NCI-H446 (cell line): ENCODE measurements at places on chromosomes 1 and 21.

GRCh38 chr1:106746448-106747085, 309.9 kb upstream of the PRMT6 start:
- no peak for DNase-seq

- no peak for DNase-seq
These were observed 809 bp upstream of the ZNF669 start for GRCh38 chr1:247104965-247105364.

DNA sequence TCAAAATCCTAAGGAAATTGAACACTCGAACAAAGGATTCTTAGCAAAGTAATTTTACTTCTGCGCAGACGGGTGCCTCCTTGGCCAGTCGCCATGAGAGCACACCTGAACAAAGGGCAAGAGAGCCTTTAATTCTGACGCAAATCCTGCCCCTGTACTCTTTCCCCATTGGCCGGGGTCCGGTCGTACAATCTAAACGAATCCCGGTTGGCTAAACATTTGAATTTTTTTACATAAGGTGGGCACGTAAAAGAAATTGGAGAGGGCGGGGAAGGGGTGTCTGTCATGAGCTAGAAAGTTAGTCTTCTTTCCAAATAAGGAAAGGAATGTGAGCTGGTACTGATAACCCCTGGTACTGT, 8.2 kb upstream of the IL22RA1 start:
- no peak for DNase-seq

GRCh38 chr1:104720741-104721140, 971.0 kb downstream of the AMY1C start:
- no peak for DNase-seq

DNA sequence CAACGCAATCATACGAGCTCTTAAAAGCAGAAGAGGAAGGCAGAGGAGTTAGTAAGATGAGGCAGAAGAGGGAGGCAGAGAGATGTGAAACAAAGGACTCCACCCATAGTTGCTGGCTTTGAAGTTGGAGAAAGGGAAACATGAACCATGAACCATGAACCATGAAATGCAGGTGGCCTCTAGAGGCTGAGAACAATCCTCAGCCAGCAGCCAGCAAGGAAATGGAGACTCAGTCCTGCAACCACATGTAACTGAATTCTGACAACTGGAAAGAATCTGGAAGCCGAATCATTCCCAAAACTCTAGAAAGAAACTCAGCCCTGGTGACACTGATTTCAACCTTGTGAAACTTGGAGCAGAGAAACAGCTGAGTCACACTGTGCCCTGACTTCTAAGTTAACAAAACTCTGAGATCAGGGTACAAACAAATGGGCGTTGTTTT, 10.1 kb downstream of the DIPK1A start:
- DNase-seq, result no peak

DNA sequence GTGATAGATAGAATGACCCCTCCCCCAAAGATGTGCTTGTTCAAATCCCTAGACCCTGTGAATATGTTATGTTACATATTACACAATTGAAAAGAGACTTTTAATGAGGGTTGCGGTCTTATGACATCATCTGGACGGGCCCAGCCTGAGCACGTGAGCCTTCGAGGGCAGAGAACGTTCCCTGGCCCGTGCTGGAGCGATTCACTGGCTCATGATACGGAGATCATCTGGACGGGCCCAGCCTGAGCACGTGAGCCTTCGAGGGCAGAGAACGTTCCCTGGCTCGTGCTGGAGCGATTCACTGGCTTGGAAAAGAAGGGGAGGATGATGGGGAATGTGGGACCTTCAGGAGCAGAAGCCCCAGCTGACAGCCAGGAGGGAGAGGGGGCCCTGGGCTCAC, 34.4 kb upstream of the COL18A1 start:
- DNase-seq, result no peak

DNA sequence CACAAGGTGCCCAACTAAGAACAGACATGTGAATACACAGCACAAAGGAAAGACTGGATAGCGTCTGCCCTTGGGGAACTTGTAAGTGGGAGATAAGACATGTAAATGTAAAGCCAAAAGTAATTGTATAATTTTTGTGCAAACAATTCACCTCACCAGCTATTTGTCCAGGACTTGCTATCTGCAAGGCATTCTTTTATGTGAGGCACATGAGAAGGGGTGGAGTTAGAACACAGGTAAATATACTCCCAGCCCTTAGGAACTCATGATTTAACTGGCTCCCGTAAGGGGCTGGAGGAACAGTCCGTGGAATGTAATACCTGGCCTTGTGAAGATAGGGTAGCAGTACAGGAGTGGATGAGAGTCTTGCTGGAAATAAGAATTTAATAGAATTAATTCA, 61.3 kb downstream of the CDK18 start:
- no peak for DNase-seq

DNA sequence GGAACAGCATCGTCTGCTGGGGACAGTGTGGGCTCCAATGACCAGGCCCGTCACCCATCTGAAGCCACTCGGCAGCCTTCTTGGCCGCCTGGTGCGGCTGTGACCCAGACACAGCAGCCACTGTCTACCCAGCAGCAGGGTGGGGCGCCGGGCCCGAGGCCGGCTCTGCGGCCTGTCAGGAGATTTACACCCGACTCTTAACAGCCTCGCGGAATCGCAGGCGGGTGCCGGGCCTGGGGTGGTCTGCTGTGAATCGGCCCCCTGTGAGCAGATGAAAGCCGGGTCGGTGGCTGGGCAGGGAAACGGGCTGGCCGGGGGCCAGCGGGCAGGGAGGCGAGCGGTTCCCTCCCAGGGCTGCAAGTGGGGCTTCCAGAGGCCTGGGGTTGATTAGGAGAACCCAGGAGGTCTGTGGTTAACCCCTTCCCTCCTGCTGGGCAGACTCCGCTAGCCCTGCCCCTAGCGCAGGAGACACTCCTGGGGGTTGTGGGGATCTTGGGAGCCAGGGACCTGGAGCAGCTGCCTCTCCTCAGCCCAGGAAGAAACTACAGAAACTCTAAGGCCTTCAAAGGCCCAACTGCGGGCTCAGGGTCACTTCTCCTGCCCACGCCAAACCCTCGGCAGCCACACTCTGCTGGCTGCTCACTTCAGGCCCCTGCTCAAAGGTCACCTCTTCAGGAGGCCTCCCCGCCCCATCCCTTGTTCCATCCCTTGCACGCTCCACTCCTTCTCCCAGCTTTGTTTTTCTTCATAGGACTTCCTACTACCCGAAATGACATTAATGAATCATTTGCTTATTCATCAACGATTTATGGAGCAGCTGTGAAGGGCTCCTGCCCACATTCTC, 15.6 kb downstream of the RUNX3 start:
- DNase-seq, result no peak

GRCh38 chr1:1432274-1432950, 3.1 kb upstream of the VWA1 start:
- no peak for DNase-seq

DNA sequence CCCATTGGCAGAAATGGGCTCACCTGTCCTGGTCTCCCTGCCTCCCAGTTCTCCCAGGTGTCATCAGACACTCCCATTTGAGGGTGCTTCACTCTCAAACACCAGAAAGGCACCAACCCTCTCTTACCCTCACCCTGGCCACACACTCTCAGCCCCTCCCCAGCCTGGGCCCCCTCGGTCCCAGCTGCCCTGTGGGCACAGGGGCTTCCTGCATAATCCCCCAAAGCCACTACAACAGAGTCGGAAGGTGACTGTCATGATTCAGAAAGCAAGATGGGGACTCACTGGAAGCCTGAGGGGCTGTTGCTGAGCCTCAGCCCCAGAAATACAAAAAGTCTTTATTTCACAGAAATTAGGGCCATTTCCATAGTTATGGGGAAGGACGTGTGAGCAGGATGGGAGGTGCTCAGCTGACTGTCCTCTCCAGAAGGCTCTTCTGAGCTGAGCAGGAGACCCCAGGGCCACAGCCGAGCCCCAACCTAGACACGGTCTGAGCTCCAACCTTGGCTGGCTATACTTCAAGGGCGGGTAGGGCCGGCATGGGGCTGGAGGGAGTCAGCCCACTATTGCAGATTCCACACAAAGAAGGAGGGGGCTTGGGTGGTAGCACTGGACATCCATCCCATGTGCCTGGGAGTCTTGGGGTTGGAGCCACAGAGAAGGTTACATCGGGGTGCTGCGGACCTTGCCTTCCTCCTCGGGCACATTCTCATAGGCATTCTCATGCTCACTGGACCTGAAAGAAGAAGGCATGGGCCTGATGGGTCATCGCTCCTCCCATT, 6.3 kb downstream of the PDZK1IP1 start:
- no peak for DNase-seq

DNA sequence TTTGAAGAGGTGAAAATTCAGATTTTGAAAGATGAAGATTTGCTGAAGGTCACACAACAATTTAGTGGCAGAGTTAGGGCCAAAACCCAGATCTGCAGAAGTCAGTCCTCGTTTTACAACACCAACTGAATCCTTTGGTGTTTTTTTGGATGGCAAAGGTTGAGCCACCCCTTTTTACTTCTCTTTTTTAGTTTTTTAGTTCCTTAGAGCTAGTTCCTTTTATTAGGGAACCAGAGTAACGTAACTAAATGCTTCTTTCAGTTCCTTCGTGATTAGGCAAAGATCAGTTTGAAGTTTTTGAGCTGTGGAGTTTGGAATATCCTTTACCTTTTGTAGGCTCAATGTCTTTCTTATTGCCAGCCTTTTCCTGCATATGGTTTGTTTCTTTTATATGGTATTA, 67.9 kb upstream of the ARID1A start:
- no peak for DNase-seq

- no peak for DNase-seq
These were observed 7.4 kb downstream of the ACTRT2 start for GRCh38 chr1:3028531-3029282.

DNA sequence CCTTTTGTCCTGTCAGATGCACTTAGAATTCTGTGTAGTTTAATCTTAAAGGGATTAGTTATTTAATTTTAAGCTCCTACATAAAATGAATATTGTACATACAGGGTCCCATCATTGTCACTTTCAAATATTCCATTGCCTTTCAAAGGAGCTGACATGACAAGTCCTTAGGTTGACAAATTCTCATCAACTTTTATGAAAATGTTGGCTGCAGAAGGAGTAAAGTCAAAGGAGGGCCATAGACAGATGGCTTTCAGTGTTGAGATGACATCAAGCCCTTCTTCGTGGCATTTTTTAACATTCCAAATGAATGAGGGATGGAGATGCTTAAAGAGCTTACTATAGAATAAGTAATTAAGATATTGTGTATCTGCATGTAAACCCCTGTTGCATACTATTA, 15.4 kb downstream of the NFIA start:
- DNase-seq, result no peak

GRCh38 chr1:31467005-31467674, 54.1 kb downstream of the SERINC2 start:
- no peak for DNase-seq

DNA sequence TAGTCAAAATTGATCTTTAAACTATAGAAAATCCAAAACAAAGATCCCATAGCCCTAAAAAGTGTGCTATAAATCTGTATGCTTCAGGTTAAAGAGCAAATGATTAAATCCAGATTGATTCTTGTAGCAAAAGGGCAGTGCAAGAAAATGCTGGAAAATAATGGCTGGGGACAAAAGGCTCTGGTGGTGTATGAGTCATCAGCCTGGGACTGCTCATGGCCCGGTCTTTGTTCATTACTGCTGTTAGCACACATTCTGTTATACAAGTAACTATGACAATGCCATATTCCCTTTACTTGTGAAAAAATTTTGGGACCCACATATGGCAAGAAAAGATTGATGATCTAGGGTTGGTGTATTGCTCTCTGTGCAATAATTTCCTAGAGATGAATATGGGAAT, 89.1 kb downstream of the RWDD3 start:
- no peak for DNase-seq

DNA sequence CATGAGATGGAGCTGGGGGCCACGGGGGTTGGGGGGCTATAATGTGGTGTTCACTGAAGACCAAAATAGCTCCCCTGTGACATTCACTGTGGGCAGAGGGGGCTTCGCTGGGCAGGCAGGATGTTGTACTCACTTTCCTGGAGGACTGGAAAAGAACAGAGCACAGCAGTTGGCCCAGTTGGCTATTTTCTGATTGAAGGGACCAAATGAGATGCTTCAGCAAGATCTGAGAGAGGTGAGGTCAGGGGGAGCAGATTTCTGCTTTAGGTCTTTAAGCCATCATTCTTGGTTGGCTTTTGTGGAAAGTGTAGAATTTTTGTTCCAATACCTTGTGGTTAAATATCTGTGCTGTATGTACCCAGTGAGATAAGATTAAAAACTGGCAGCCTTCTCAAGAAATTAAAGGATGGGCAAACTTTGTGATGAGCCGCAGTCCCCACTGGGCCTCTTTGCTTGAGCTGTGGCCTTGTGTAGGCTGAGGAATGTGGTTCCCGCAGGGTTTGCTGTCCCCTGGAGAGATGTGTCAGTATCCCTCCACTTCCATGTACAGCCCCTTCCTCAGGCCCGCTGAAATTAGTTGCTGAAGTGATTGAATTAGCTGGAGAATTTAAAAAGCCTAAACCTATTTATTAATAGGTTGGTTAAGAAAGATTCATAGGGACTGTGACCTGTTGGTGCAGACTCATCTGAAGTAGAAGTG, 80.7 kb downstream of the ATP5PO start:
- no peak for DNase-seq

GRCh38 chr1:48329486-48329885, 107.0 kb downstream of the SLC5A9 start:
- DNase-seq, result no peak

DNA sequence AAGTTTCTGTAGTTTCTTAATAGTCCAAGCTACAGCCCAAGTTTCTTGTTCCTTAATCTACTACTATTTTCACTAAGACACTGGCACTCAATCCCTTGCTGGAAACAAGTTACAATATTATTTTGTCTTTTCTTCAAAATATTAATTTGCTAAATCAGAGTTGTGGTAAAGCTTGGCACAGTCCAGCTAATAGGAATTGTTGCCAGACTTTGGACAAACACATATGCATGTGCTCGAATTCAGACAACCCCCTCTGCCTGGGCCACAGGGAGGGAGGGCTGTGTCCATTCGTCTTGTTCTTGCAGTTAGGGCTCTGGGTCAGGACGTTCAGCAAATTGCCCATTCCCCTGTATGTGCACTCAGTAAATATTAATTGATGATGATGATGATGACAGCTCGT, 103.6 kb downstream of the CNIH3 start:
- DNase-seq, result no peak

DNA sequence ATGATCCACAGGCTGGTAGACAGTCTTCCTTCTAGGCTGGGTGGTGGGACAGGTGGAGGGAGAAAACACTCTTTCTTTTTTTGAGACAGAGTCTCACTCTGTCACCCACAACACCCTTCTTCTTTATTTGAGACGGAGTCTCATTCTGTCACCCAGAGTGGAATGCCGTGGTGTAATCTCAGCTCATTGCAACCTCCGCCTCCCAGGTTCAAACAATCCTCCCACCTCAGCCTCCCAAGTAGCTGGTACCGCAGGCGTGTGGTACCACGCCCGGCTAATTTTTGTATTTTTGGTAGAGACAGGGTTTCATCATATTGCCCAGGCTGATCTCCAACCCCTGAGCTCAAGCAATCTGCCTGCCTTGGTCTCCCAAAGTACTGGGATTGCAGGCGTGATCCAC, 2.9 kb downstream of the GPR37L1 start:
- no peak for DNase-seq

DNA sequence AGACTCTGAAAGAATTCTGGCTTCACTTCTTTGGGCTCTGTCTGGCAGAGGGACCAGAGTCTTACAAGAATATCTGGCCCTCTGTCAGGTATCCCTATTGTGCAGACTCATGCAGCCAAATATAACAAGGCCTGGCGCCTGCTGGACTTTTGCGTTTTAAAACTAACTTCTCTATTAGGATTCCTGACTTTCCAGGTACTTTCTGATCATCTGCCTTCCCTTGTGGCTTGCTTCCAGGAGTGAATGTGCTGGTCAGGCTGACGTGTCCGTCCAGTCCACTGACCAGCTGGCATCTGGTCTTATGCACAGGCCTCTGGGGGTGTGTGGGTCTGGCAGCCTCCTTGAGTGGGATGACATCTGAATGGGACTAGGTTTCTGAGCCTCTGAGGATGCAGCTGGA, 8.6 kb upstream of the RAB29 start:
- no peak for DNase-seq
